ENCODE measurements at places on chromosomes 3 and 15.

DNA sequence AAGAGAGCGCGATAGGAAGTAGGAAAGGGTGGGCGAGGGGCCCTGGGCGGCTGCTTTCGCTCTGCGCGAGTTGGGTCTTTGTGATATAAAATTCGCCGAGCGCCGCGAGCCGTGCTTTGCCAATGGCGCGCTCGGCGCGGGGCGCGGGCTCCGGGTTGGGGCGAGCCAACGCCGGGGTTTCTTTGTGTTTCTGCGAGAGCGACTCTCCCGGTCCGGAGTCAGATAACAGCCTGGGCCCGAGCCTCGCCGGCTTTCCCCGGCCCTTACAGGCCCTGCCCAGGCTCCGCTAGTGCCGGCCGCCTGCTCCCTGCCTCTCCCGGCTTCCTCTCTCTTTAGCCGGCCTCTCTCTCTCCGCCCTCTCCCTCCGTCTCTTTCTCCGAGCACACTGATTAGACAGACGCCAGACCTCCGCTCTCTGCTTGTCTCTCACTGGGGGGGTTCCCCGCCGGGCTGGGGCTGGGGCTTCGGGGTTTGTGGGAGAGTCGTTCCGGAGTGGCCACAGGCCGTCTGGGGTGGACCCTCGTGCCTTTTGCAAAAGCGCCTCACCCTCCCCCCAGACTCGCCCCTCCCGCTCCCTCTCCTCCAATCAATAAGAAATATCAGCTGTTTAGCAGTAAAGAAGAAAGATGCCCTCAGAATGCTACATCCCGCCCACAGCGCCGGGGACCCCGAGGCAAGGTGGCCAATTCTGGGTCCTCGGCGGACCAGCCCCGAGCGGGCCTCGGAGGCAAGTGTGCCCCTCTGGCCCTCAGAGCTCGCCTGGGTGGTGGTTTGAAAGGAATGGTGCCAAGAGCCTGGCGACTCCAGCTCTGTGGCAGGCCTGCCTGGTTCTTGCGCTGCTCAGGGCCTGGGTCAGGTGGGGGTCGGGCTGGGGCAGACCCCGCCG is 2.9 kb downstream of the NR2F2 start:
- DNase-seq, result peak; percentile 20

GRCh38 chr3:49530231-49530630 is 24.0 kb upstream of the BSN start:
- no peak for DNase-seq

DNA sequence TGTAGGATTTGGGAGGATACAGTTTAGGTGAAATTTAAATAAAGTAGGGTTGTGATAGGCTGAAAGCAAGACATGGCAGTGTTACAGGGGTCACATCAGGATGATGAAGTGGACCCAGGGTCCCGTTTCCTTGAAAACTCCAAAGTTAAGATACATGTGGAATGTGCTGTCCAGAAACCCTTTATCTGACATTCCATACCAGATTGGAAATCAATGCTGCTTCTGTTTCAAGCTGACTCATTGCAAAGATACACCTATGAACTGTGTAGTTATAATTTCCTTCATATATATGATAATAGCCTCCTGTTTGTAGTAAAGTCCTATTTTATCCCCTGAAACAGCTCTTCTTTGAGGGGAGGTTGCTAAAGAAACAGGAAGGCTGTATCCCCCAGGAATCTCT is 71.0 kb upstream of the NR2E3 start:
- no peak for DNase-seq

DNA sequence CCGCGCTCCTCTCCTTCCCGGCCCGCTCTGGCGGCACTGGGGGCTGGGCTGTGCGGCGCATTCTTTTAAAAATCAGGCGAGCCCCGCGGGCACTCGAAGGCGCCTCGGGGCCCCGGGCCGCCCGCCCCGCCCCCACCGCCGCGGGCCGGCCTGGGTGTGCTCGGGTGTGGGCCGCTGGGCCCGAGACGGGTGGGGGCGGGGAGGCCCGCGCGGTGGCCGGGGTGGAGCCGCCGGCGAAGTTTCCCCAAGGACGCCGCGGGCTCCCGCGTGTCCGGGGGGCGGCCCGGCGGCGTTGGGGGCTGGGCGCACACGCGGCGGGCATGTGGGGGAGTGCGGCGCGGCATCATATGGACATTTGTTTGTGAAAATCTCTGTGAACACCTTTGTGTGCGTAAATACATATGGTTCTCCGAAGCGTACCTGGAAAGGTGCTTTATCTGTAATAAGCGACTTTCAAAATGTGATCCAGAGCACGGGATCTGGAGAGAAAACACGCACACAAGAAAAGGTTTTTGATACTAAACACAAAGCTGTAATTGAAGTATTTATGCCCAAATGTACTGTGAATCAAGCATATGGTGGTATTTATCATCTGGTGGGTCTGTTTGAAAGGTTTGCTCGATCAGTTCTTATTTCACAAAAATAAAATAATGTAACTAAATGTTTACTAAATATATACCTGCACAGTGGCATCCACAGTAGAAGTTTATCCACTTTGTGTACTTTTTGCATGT is 612 bp upstream of the TBL1XR1 start:
- DNase-seq, result peak; percentile 67

DNA sequence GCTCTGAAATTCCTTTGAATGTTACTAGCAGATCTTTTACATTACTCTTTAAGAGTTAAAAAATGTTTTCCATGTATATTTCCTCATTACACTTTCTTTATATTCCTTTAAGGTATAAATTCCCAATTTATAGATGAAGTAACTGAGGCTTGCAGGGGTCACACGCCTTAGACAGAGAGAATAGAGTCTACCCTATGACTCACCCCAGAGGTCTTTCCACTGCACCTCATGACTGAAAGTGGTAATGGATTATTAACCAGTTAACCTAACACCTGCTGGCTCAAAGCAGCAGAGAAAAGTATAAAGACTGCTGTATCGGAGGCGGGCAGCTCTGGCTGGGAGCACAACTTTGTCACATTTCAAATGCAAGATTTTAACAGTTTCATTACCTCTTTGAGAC is 37.7 kb downstream of the LDHAL6B start:
- DNase-seq, result no peak

DNA sequence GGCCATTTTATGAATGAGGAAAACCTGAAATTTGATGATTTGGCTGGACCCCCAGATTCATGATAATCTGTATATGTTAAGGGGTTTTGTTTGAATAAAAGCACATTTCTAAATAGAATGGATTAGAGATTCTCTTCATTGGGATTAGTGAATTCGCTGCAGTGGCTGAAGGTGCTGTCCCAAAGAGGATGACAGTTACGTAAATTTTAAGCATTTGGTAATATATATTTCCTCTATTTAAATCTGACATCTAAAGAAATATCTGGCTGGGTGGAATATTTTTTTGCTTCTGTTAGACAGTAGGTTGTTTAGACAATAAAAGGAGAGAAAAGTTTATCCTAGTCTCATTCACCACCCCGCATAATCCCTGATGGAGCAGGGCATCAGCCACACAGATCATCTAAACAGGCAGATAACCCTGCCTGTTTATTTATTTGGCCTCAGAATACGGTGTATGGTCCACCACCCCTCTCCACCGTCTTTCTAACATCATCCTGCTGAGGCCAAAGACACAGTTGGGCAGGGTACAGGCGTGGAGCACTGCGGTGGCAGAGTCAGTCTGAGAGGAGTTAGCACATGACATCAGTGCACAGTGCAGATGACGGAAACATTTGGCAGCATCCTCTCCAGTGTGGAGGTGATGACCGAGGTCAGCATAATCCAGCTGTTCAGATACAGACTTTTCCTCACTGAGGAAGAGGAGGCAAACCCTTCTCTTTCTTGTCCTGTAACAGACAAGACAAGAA is 20.4 kb upstream of the NFKBIZ start:
- DNase-seq, result peak; percentile 68

GRCh38 chr15:48361685-48362084 is 30.5 kb downstream of the DUT start:
- no peak for DNase-seq

- no peak for DNase-seq
These were observed 190.1 kb upstream of the LPP start for GRCh38 chr3:187963677-187964385.

DNA sequence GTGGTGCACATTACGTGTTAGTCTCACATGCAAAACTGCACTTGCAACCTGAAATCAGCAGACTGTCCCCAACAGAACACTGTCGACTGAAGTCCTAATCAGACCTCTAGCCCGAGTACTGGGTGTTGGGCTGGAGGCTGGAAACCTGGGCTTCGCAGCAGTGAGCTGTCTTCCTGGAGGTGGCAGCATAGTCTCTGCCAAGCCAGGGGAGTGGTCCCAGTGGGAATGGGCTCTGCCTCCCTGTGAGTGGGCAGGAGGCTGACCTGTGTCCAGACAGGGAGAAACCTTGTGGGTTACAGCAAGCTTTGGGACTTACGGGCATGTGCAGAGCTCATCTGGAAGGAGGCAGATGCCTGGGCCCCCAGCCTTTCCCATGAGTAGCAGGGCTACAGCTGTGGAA is 38.2 kb upstream of the MYZAP start:
- DNase-seq, result no peak

DNA sequence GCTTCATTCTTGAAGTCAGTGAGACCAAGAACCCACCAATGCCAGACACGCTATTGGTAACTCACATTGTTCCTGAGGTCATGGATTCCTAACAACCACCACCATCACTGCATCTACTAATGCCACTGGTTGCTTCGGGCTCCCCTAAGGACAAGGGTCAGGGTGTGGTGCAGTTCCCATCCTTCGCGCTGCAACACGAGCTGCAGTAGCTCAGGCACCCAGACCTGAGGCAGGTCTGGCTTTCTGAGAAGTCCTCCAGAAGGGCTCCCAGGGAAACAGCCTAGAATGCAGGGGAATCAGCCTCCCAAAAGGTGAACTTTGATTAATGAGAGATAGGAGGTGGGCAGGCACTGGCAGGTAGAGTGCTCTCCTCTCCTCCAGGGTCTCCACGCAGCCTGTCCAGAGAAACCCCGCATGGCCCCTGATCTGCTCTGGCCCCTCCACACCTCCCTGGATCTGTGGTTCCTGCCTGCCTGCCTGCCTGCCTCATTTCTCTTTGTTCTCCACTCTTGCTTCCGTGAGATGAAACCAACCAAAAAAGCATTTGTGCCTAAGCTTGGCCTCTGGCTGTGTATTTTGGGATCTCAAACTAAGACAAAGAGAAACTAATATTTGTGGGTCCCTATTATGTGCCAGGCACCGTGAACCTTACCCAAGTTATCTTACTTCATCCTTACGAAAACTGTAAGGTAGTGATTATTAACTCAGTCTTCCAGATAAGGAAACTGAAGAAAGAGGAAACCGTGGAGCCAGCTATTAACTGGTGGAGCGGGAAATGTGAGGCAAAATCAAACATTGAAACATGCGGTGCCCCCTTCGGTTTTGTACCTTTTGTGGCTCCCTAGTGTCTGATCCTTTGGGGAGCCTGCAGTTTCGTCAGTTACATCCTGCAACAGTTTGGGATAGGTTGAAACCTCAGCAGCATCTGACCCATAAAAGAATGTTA is 43.9 kb upstream of the USP3 start:
- DNase-seq, result no peak

Measured in stimulated activated CD4-positive, alpha-beta T cell treated with anti-CD3 and anti-CD28 coated beads, Interleukin-15, amount 100 ng/mL, for 24 hours (primary cell).